Hematopoietic multipotent progenitor cell treated with erythropoietin and hydrocortisone succinate and interleukin-3 and kit ligand, for 6 days (in vitro differentiated cells): ENCODE measurements at places on chromosomes 7 and 10.

DNA sequence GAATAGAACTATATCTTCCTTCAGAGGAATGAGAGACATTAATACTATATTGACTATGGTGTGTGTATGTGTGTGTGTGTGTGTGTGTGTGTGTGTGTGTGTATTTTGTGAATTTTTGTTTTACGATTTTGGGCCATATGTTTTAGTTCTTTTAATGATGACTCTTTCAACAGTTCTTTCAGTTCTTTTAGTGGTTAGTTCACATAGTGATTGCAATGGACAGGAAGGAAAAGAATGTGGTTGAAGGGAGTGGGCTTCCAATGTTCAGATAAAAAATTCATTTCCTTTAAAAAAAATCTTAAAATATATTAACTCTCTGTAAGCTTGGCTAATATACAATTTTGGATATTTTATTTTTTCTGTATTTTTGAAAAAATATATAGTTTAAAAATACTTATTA is 315.7 kb upstream of the DGKB start:
- DNase-seq = peak; percentile 50

DNA sequence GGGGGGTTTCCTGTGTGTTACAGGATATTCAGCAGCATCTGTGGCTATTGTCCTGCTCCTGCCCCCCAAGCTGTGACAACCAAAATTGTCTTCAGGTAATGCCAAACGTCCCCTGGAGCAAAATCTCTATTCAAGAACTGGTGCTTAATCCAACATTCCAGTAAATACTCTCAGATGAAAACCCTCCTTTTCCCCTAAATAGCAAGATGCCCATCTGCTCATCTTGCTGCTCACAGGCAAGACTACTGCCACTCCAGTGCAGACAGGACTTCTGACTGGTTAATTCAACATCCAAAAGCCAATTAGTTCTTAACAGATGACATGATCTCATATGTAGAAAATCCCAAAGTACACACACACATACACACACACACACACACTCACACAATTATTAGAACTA is 20.5 kb upstream of the JAZF1 start:
- DNase-seq = peak; percentile 43

- DNase-seq = peak; percentile 77
These were observed 55.4 kb downstream of the CALD1 start for GRCh38 chr7:134834689-134835462.

DNA sequence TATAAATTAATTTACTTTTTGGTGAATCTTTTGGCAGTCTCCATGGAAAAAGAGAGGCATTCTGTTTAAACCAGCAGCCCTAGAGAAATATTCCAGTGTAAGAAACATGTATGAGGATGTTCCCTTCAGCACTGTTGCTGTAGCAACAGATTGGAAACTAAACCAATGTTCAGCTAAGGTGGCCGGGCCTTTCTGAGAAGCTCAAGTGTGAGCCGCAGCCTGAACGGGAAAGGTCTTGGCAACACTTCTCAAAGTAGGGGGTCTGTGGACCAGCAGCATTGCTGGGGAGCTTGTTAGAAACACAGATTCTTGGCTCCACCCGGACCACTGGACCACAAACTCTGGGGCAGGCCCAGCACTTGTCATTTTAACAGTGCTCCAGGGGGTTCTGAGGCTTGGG is 36.2 kb downstream of the RAMP3 start:
- DNase-seq = no peak

DNA sequence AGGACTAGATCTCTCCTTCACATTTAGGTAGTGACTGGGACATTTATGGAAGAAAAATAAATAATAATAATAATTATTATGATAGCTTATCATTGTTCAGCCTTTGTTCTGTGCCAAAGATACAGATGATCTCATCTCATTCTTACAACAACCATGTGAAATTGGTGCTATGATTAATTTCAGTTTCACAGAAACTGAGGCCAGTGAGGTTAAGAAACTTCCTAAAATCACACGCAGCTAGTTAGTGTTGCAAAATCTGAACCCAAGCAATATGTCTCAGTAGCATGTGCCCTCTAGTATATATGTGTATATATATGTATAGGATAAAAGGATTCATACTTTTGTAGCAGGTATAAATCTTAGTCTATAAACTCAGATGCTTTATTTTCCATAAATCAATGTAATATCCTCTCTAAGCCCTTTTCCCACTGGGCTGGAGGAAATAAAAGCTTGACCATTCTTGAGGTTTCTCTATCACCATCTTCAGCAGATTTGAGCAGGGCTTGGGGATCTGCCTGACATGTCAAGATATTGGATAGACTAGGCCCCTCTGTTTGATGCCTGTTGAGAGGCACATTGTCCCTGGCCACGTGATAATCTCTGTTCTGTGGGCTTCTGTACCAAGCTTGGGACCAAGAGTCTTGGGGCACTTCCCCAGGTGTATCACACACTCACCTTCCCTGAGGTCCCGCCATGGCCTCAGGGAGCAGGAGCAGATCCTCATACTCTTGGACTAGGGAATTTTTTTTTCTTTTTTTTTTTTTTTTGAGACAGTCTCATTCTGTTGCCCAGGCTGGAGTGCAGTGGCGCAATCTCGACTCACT is 172.6 kb upstream of the NRP1 start:
- no peak for DNase-seq

DNA sequence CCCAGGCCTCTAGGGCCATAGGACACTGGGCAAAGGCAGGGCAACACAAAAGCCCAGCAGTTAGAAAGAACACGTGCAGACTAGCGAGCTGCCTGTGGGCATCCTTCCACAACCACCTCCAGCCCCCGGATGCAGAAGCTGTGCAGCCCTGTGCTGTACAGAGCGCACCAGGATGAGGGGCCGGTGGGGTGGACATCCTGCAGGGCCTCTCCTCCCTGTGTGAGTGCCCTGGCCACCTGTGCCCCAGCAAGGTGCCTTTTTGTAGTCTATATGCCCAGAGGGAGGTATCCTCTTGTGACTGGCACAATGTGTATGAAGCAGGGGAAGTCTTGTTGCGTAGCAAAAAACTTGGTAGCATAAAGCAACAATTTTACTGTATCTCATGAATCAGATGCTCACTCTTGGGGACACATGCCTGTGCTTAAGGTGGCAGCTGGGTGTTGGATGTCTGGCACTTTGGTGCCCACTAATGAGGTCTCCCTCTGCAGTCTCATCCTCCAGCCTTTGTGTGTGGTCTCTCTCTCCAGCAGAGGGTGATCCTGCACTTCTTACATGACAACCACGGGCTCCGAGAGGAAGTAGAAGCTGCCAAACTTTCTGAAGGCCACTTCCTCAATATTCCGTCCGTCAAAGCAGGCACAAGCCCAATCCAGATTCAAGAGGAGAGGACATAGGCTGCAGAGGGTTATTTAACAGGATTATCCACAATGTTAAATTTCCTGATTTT is 8.7 kb downstream of the NCAPG2 start:
- DNase-seq = peak; percentile 86

DNA sequence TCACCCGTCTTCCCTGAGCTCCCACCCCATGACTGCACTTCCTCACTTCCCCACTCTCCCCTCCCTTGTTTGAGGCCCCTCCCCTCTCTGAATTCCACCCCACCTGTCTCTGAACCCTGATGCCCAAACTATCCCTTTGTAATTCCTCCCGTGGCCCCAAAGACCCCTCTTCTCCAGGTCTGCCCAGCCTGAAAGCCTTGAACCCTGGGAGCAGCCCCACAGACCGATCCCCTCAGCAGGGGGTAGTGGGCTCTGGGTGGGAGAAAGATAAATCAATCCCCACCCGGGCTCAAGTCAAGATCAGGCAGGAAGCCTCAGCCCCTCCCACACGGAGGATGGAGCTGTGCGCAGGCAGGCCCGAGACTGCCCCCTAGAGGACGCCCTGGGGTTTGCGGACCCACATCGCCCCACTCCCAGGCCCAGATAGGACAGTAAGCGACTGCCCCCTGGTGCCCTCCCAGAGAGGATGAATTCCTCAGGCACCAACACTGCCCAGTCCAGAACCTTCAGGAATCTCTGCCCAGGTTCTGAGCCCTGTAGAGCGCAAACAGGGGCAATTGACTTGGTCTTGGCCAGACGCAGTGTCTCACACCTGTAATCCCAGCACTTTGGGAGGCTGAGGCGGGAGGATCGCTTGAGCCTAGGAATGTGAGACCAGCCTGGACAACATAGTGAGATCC is 11.7 kb downstream of the HSPB1 start:
- peak; percentile 97 for DNase-seq

GRCh38 chr10:73991884-73992245 is 6.1 kb upstream of the VCL start:
- DNase-seq = peak; percentile 96

- peak; percentile 30 for DNase-seq
These were observed 1.6 kb downstream of the AVPI1 start for GRCh38 chr10:97685395-97685958.

DNA sequence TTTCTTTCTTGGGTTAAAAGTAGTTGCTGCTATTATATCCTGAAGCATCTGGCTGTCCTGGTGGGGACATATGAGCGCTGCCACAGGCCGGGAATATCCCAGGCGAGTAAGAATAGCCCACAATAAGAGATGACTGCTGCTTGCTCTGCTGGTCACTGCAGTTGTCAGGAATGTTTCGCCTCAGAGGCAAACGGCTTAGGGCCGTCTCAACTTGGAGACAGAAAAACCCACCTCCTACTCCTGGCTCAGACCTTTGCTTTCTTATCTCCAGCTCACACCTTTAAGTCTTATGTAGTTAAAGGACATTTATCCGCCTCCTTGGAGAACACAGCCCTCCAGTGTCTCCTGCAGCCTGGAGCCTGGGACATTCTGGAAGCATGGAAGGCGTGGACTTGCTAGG is at the start of gene GJD4:
TSS of gene GJD4 (plus strand) at position 151 of the 400 bp plus-strand sequence. CDS start at position 378, 227 bp downstream.
- no peak for DNase-seq

- no peak for DNase-seq
These were observed 178.3 kb downstream of the AUTS2 start for GRCh38 chr7:69776611-69777010.

DNA sequence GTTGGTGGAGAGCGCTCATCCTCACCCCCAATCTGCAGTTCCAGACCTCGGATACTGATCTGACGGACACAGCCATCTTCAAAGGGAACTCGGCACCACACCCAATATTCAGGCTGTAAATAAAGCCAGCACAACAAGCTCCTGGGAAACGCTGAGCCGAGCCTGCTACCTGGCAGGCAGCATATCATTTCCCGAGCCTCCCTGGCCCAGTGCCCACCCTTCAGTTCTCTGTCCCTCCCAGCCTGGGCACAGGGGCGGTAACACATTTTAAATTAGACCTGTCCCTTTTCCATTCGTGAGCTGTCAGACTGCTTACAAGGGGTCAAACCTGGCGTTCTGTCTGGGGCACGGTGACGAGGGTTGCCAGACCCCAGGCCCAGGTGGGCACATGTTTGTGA is 250.5 kb downstream of the ARHGAP12 start:
- DNase-seq = no peak

DNA sequence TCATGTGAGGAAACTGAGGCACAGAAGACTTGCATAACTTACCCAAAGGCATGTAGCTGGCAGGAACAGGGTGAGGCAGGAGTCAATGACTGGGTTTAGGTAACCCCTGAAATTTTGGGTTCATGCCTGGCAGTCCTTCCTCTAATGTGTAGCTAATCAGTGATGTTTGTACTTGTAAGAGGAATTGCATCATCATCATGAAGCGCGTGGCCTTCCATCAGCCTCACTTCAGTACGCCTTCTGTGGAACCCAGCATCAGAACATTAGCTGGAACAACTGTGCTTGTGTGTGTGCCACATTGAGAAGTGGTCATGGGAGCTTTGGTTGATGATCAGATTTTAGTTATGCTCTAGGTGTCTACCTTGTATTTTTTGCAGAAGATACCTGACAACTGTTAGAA is 18.2 kb upstream of the STMP1 start:
- DNase-seq = peak; percentile 21

GRCh38 chr7:99121496-99122021 is 22.3 kb downstream of the SMURF1 start:
- no peak for DNase-seq

DNA sequence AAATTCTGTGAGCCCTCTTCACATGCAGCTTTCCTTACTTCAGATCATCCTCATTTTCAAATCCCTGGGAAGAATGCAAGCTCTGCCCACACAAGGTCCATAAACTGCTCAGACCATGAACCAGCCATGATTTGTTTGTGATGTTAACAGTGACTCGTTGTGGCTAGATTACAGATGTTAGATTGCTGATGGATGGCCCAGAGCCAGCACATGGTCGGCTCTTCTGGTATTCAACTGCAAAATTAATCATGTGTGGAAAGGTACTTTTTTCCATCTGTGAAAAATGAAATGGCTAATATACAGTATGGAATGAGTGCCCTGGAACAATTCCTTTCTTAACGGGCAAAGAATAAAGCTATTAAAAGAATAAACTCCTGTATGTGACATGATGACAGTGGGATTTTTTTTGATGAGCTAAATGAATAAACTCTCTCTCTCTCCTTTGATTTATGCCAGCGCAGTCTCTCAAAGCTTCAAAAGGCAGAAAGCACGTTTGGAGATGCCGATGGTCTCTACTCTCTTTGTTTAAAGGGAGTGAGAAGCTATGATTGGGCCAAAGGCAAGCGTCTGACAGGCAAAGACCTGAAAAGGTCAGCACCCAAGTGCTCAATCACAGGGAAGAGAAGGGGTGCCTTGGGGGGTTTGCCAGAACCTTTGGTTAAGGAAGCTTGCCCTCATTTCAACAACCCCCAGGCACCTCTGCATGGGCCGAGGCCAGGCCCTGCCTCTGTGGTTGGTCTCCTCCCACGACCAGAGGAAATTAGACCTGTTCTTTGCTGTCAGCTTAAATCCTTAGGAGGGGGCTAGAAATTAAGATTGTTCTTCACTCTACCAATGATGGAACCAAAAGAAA is 444.0 kb upstream of the NFE2L3 start:
- no peak for DNase-seq

DNA sequence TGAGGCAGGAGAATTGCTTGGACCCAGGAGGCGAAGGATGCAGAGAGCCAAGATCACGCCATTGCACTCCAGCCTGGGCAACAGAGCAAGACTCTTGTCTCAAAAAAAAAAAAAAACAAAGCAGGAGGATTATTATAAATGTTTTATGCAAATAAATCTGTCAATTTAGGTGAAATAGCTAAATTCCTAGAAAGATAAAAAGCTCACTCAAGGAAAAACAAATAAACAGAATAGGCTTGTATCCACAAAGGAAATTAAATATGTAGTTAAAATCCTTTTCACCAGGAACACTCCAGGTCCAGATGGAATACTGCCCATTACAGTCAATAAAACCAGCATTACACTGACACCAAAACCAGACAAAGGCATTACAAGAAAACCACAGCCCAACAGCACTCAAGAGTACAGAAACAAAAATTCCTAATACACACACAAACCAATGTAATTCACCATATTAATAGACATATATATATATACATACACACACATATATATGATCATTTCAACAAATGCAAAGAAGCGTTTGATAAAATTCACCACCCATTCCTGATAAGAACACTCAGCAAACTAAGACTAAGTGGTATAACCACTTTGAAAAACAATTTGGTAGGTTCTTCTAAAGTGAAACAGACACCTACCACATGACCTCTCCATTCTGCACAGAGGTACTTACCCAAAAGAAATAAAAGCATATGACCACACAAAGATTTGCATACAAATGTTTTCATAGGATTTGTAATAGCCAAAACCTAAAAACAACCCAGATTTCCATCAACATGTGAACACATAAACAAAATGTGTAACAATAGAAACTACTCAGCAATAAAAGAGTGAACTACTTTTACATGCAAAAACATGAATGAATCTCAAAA is 38.8 kb downstream of the ABI1 start:
- no peak for DNase-seq
